Endodermal cell (in vitro differentiated cells): ENCODE measurements at places on chromosomes 3 and 15. TPM values are rescaled to one million over a fixed set of nuclear protein-coding genes. Genes with fewer than 3 reads are reported as not detected.

GRCh38 chr15:96306321-96306720 lies 24.2 kb upstream of the NR2F2 start:
- no peak for DNase-seq

Gene PPM1L
- total RNA-seq: 1.6 to 1.7 TPM (median 1.7 TPM) in 3 replicates

- no peak for DNase-seq
Observed at GRCh38 chr3:63654211-63654610, 1.7 kb downstream of the SNTN start.

- no peak for DNase-seq
Observed at GRCh38 chr3:165507576-165507975, 311.4 kb upstream of the SLITRK3 start.

Gene PPP1R14D
- not detected in 2 replicates for total RNA-seq
